ENCODE measurements at places on chromosomes 2 and 18.

DNA sequence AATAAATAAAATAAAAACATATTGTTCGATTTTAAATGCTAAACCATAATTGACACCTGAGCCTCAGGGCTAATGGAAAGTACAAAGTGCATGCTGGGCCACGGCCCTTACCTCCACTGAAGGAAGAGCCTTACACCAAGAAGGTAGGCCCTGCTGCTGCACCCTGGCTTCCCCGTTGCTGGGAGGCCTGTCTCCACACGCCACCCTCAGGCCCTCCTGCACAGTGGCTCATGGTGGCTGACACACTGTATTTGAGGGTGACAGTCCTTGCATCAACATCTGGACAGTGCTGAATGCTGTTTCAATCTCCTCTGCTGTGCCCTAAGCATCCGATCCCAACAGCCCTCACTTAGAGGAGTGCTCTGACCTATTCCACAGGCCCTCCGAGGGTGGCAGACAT, 39.3 kb upstream of the EDAR start:
- no peak for DNase-seq

DNA sequence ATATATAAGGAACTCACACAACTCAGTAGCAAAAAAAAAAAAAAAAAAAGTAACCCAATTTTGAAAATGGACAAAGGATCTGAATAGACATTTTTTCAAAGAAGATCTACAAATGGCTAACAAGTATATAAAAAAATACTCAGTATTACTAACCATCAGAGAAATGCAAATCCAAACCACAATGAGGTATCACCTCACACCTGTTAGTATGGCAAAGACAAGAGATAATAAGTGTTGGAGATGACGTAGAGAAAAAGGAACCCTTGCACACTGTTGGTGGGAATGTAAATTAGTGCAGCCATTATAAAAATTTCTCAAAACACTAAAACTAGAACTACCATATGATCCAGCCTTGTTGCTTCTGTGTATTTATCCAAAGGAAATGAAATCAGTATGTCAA, 5.8 kb upstream of the CNDP1 start:
- DNase-seq = no peak

- DNase-seq = no peak
Observed at GRCh38 chr2:238431456-238431855, 4.7 kb downstream of the ASB1 start.

DNA sequence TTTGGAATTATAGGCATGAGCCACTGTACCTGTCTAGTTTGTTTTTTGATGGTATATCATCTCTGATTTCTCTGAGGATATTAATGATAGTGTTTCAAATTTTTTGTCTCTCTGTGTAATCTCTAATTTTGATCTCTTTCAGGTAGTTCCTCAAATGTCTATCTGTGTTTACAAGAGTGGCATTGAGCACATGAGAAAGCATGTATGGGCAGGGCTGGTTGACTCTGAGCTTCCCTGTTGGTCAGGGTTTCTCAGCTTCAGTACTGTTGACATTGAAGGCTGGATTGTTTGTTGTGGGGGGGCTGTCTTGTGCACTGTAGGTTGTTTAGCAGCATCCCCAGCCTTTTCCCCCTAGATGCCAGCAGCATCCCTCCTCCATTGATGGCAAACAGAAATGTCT, 79.9 kb downstream of the TMEM247 start:
- DNase-seq = no peak

GRCh38 chr2:35023545-35023944, 1332.0 kb upstream of the CRIM1 start:
- DNase-seq = no peak

DNA sequence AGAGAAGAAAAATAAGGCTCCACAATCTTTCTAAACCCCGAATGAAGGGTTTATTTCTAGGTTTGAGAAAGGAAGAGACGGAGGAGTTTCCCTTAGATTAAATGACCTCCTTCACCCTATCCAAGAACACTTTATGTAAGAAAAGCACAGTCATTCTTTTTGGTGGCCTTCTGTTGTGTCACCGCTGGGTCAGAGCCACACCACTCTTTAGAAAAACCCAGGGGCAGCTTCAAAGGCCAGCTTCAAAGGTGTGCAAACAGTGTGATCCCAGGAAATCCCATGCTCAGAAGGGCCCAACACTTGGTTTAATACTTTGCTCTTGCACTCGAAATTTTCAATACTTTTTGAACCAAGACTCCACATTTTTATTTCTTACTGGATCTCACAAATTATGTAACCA, 7.1 kb downstream of the ST8SIA3 start:
- no peak for DNase-seq

GRCh38 chr2:37414470-37414949, 70.1 kb downstream of the QPCT start:
- DNase-seq = no peak

- no peak for DNase-seq
Observed at GRCh38 chr2:216078776-216079175, 2.8 kb downstream of the PECR start.

- DNase-seq = no peak
Observed at GRCh38 chr18:48027401-48027963, 97.0 kb upstream of the SMAD2 start.

DNA sequence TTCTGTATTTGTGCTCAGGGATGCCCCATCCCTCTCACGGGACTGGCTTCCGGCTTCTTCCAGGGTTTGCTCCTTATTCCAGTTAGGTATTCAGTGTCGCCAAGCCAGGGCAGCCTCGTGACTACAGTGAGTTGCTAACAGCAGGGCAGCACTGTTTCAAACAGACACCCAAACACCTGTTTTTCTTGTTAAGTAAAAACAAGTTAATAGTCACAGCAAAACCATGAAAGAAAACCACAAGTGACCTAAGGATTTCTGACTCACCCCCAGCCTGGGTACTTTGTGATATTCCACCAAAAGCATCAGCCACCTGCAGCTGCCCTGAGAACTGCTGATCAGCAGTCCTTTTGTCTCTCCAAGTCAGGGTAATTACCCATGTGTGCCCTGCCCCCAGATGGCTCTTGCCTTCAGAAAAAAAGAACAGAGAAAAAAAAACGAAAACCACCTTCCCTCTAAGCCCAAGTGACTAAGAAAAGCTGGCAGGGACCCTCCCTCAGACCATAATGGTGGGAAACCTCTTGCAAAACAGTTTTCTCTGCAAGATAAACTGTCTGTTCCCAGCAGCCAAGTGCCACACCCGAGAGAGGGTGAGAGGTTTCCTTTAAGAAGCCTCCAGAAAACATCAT, 178.2 kb downstream of the ANAPC1 start:
- DNase-seq = no peak

GRCh38 chr18:11324956-11325882, 175.8 kb upstream of the PIEZO2 start:
- DNase-seq = no peak

GRCh38 chr2:231452799-231453508, 11.3 kb downstream of the NCL start:
- no peak for DNase-seq

- no peak for DNase-seq
Observed at GRCh38 chr18:8685141-8685913, 20.0 kb upstream of the MTCL1 start.

DNA sequence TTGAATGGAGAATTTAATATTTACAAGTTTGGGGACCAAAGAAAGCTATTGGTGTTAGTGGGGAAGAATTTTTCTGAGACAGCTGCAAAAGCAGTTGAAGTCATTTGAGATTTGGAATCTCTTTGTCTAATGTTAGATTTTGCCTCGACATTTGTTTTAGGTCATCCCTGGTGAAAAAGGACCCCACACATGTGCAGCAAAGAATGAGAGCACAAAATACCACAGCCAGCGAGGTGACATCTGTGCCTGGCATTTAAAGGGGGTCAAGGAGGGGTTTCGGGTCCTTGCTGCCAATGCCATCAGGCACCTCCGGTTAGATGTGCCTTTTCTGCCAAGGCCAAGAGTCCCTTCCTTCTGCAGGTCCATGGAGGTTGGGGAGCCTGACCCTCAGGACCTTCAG, 173.3 kb downstream of the TRIB2 start:
- DNase-seq = no peak

DNA sequence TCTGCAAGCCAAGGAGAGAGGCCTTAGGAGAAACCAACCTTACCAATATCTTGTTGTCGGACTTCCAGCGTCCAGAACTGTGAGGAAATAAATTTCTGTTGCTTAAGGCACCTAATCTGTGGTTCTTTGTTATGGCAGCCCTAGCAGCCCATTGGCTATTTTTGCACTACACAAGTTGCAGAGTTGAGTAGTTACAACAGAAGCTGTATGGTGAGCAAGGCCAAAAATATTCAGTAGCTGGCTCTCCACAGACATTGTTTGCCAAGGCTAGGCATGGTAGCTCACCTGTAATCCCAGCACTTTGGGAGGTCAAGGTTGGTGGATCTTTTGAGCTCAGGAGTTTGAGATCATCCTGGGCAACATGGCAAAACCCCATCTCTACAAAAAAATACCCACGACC, 27.1 kb upstream of the SCYGR1 start:
- DNase-seq = no peak

- no peak for DNase-seq
Observed at GRCh38 chr2:3871002-3871401, 167.6 kb downstream of the DCDC2C start.

GRCh38 chr2:74559912-74560311, 5.4 kb downstream of the DOK1 start:
- no peak for DNase-seq

DNA sequence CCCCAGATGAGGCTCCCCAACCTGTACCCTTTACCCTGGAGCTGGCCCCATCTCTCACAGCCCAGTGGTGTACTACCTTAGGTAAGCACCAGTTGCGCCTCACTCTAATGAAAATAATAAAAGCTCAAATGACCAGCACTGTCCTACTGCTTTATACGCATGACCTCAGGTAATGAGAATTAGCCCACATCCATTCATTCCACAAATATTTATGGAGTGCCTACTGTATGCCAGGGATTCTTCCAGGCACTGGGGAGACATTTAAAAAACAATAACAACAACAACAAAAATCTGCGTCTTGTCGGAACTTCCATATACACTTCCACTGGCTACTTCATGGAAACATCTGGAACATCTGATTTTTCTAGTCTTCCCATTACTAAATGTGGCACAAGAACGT, 20.8 kb downstream of the HPCAL1 start:
- no peak for DNase-seq

DNA sequence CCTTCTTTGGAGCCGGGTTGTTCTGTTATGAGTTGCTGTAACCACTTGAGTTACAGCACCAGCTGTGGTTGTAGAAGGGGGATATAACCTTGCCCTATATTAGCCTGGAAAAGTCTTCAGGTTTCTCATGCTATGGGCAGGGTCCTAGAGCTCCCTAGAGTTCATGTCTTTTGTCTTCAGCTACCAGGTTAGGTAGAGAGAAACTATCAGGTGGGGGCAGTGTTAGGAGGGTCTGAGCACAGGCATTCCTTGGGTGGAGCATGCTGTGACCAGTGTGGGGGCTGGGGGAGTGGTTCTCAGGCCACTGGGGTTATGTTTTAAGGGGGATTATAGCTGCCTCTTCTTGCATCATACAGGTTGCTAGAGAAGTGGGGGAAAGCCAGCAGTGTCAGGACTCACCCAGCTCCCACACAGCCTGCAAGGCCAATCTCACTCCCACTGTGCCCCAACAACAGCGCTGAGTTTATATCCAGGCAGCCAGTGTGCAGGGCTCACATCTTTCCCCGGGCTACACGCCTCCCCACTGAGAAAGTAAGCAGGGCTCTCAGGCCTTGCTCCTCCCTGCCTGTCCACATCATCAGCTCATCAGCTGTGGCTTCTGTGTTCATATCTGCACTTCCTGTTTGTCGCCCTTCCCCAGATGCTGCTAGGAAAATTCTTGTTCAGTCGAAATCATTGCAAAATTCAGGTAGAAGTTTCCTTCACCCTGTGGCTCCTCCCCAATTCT, 133.8 kb upstream of the NRXN1 start:
- DNase-seq = no peak

DNA sequence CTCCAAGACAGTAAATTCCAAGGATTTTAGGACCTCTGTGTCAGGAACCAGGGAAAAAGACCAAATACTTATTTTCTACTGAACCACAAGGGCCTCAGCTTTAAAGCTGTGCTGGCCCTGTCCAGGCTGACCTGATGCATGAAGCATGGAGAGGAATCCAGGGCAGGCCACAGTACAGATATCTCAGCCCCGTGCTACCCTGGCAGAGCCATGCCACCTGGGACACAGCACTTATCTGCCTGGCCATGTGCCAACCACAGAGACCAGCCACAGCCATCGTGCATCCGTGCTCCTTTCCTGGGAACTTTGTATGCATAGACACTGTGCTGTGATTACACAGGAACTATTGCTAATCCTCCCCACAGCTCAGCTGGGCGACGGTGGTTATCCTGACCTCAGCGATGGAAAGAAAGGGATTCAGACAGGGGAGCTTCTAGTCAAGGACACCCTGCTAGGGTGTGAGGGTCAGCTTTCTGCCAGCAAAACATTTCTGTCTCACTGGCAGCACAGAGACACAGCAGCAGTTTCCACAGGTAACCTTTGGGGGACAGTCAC, 687.4 kb upstream of the ID2 start:
- DNase-seq = no peak

- no peak for DNase-seq
Observed at GRCh38 chr2:156532989-156533388, 96.8 kb downstream of the GPD2 start.

GRCh38 chr2:137002896-137003295, 237.6 kb downstream of the THSD7B start:
- DNase-seq = no peak

DNA sequence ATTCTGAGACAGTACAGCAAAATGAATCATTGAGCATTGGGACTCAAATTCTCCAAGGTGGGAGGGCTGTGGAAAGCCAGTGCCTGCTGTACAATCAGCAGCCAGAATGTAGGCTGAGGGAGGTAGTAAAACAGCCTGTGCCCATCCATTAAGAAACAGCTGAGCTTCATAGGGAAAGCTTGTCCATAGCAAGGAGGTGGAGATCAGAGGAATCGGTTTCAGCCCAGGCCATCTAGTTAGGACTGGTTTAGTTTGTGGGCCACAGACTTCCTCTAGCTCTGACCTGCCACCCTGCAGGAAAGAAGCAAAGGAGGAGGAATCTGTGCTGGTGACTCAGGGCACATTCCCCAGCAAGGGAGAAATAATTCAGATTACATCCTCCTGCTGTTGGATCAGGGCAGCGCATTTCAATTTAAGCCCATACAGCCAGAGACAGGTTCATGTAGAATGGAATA, 333.4 kb downstream of the SETBP1 start:
- no peak for DNase-seq

GRCh38 chr2:66929632-66930338, 467.3 kb upstream of the ETAA1 start:
- no peak for DNase-seq

DNA sequence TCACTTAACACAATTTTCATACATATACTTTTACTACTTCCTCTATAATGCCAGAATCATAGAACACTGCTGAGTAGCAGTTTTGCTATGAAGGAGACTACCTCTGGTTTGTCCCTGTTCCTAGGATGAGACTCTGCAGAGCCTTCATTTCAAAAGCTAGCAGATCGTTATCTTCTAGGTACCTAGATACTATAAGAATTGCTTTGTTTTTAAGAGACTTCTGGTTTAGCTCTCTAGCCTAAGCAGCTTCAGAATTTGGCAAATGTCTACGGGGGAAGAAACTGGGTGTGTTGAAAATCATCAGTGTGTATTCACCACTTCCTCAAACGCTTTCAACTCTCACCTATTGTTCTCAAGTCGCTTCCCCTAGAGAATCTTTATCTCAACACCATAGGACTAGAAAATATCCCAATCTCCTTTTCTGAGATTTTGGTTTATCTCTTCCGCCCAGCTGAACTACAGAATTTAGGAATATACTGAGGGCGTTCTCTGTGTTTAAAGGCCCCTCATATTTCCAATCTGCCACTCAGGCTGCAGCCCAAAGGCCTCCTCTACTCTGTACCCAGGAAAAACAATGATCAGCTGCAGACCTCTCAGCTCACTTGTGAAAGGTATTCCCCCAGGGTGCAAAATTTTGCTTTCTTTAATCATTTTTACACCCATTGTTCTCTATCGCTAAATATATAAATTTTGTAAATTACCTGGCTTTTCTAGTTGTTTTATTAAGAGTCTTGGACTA, 28.7 kb downstream of the SMAD2 start:
- DNase-seq = no peak

Data from activated CD4-positive, alpha-beta T cell treated with anti-CD3 and anti-CD28 coated beads, Interleukin-2, amount 50 U/mL, for 24 hours (primary cell).